G401 (cell line): ENCODE measurements at places on chromosomes 2 and 18. TPM values are rescaled to one million over a fixed set of nuclear protein-coding genes. Genes with fewer than 3 reads are reported as not detected.

DNA sequence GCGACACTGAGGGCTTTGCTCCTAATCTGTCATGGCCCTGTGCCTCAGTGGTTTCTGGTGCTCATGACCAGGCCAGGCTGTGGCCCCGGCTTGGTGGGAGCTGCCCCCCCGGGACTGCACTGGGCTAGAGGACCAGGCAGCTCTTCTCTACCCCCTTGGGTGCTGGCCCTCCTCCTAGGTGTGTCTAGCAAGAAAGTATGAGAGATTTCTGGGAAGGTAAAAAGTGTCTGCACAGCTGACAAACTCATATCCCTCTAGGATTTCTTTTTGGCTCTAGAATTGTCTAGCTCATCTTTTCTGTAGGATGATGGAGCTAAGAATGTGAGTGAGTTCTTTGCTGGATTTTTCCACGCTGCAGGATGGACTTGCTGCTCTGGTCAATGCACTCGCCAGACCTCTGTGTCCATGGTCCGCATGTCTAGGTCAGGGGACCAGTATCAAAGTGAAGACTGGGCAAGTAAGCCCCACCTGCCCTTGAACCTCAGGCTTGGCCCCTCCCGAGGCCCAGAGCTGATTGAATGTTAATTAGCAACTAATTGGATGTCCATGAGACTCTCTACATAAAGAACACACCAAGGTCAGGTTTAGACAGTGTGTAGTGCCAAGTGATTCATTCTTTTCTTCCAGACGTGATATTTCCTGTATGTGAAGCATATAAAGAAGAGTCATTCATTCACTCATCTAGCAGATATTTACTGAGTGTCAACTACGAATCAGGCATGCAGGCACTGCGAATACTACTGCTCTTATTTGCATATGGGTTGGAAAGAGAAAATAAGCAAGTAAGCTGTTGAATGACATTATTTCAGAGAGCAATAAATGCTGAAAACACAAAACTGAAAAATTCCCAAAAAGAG is 15.6 kb upstream of the PSD4 start:
- DNase-seq, result no peak

DNA sequence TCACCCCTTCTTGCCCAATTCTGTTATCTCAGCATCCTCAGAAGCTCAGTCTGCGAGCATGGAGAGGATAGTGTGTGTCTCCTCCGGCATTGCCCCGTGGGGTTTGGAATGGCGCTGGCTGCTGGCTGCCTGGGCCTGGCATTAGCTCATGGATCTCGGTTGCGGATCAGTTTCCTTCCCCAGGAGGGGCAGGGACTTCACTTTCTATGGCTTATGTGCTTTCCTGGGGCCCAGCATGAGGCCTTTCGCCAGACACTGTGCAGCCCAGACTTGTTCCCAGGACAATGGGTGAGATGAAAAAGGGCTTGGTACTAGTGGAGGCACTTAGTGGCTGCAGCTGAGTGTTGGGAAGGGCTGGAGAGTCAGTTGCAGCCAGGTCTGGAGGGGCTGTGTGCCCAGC is 143.3 kb downstream of the GLI2 start:
- DNase-seq, result no peak

Gene MYO5B
- not detected in 2 replicates for total RNA-seq

GRCh38 chr2:19356545-19357401 is 1.6 kb downstream of the OSR1 start:
- DNase-seq, result no peak

- DNase-seq, result no peak
Measured at GRCh38 chr2:97726261-97727064, 13.1 kb downstream of the ZAP70 start.

Gene STARD6
- not detected in 2 replicates for total RNA-seq

GRCh38 chr2:33236482-33237385 is 239.7 kb upstream of the RASGRP3 start:
- no peak for DNase-seq

Gene PSMG2
- 106 and 123 TPM in 2 replicates for total RNA-seq

Gene CENPA
- 42.0 and 59.8 TPM in 2 replicates for total RNA-seq

Gene ACTR2
- 31.9 and 47.2 TPM in 2 replicates for total RNA-seq

GRCh38 chr2:69618362-69618761 is 25.2 kb downstream of the AAK1 start:
- DNase-seq, result no peak

Gene SLC9A4
- total RNA-seq, result not detected in 2 replicates

DNA sequence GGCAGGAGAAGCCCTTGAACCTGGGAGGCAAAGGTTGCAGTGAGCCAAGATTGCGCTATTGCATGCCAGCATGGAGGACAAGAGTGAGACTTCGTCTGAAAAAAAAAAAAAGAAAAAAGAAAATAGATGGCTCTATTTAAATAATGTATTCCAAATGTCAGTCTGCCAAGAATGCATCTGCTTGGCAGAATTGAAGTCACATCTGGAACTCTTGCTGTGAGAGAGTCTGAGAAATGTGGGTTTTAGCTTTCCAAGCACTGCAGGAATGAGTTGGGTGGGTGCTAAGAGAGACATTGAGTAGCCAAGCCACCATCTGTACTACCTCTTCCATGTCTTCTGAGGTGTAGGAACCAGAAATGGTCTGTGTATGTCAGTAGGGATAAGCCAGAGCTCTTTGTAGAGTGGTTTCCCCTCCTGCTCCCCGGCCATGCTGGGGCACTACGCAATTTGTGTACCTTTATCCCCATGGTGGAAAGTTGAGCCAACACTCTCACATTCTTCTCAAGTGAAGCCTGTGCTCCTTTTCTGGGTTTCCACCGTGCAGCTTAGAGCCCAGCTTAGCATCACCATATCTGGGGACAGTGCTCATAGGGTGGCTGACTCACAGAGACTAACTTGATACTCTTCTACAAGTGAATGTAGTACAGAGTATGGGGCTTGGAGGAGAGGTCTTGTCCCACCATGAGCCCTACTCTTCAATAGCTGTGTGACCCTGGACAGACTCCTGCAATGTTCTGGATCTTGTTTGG is 25.3 kb downstream of the IL1F10 start:
- no peak for DNase-seq

Gene SPR
- 55.9 and 65.8 TPM in 2 replicates for total RNA-seq

- no peak for DNase-seq
Measured at GRCh38 chr2:126736133-126736874, 80.3 kb downstream of the GYPC start.

GRCh38 chr2:178934571-178934970 is 115.4 kb downstream of the CCDC141 start:
- DNase-seq, result no peak
